ENCODE measurements at places on chromosomes 4 and X.

- DNase-seq = no peak
Observed at GRCh38 chr4:4269331-4269731, 20.6 kb downstream of the LYAR start.

- DNase-seq = no peak
Observed at GRCh38 chr4:150579551-150580234, 2.3 kb upstream of the MAB21L2 start.

DNA sequence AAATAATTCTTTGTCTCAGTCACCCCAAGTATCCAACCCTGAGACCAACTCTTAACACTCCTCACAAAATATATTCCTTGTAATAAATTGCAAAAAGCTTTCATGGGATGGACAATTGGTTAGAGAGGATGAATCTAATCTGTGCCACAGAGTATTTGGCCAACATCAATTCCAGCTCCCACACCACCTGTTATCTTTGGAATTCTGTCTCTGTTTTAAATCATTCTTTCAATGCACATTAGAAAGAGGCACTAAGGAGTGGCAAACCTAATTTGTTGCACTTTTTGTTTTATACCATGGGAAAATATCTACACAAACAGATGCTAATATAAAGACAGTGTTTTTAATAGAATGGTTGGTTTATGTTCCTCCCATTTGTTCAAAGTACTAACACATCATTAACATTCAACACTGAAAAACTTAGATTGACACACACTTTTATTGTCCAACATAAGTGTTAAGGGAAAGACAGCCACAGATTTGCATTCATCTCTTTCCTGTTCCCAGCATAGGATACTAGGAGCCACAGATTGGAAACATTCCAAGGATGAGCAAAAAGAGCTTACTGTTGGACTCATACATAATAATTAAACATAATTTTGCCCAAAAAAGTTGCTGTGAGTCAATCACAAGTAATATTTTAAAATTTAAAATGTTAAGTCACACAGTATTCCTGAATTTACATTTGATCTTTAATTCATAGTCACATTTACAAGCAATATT lies 116.4 kb downstream of the PPA2 start:
- no peak for DNase-seq

GRCh38 chr4:156298230-156298629 lies 344.6 kb upstream of the CTSO start:
- DNase-seq = no peak

GRCh38 chr4:174520660-174521059 lies 1.6 kb downstream of the HPGD start:
- no peak for DNase-seq

DNA sequence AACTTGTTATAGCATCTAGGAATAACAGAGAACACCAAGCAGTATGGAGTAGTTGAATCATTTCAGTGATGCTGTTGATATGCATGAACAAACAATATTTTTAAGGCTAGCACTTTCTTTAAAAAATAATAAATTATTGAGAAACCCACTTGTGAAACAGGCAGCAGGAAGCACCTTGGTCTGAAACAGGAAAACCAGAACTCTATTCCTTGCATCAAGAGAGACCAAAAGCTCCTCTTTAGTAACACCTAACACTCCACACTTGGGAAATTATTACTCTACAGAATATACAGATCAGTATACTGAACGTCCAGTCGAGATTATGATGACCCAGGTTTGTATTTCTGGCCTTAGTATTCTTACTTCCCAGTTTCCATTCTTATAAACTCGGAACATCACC lies 129.0 kb downstream of the ARAP2 start:
- no peak for DNase-seq

GRCh38 chr4:79913581-79913980 lies 159.4 kb downstream of the ANTXR2 start:
- no peak for DNase-seq

DNA sequence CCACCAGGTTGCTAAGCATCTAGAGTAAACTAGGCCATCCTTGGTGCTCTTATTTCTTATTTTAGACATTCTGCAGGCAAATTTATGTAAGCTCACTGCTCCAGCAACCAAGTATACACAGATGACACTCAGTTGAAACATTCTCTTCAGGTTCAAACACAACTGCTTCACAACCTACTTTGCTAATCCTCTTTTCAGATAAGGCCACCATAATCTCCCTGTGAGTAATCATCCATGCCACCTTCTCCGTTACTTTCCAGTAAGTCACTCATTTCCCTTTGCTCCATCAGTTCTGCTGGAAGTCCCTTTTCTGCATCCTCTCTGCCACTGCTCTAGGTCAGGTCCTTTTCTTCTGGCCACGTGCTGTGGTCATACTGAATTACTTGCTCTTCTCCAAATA lies 120.2 kb upstream of the WDFY3 start:
- DNase-seq = no peak

- DNase-seq = no peak
Observed at GRCh38 chr4:6357476-6357875, 87.8 kb downstream of the WFS1 start.

DNA sequence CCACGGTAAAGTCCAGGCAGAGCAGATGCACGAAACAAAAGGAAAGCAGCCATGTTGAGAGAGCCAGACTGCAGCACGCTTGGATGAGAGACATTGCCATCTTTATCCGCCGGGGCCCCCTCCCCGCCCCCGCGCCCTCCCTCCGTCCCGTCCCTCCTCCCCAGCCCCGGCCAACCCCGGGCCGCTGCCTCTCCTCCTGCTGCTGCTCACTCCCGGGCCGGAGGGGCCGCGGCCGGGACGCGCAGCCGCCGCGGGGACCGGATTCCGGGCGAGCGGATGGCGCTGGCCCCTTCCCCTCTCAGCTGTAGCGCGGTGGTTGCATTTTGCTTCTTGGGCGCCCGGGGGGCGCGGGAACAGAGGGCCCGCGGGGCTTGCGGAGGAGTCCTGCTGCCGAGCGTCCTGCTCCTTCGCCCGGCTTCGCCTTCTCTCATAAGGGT lies 542 bp downstream of the RNF150 start:
- no peak for DNase-seq
